ENCODE measurements at places on chromosomes 16 and 17.

DNA sequence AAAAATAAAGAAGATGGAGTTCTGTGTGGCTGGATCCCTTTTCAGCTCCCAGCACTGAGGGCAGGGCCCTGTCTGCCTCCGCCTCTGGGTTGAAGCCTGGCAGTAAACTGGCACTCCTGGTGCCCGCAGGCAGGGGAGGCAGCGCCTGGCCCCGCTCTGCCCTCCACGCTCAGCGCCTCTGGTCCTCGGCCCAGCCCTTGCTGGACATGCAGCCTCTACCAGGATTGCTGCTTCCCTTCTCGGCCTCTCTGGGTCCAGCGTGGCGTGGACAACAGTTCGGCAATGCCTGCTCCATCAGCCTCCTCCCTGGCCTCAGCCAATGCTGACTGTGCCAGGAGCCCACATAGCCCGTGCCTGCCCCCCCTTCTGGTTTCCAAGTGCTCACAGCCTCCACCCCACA is 84.4 kb upstream of the CHMP6 start:
- no peak overlapping the region for H3K27ac ChIP-seq
- DNase-seq = no peak
- no peak overlapping the region for H3K4me3 ChIP-seq
- peaks cover 29% of the 10 kb centered on the region for H3K36me3 ChIP-seq

- no peaks in the 10 kb centered on the region for H3K27me3 ChIP-seq
- no peaks in the 10 kb centered on the region for H3K36me3 ChIP-seq
- no peak overlapping the region for H3K27ac ChIP-seq
- no peak for DNase-seq
- peaks cover 9% of the 10 kb centered on the region for H3K4me1 ChIP-seq
Observed at GRCh38 chr16:27110524-27110896, 43.8 kb downstream of the C16orf82 start.

DNA sequence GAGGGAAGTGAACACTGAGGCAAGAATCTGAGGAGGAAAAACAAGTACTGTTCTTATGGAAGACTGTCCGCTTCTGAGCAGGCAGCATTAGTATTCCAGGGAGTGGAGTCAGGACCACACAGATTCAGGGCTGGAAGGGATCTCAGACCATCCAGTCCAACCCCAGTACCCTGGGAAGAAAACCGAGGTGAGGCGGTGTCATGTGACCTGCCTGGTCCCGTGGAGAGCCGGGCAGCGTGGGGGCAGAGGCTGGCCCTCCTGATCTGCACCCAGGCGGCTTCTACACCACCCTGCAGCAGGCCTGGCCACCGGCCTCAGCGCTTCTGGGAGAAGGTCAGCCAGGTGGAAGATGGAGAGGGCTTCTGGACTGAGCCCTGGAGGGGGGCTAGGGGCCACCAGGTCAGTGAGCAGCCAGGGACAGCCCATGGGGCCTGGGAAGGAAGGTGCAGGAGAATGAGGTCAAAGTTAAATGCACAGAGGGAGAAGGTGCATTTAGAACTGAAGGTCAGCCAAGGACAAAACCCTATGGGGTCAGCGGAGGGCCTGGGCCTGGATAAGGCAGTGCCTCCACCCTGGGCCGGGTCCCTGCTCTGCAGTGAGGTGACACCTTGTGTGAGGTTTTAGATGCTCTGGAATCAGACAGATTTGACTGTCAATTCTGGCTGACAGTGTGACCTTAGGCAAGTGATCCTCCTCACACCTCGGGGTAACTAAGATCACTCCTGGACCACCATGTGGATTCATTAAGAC is 45.9 kb downstream of the VAC14 start:
- no peaks in the 10 kb centered on the region for H3K27me3 ChIP-seq
- H3K4me1 ChIP-seq = no peaks in the 10 kb centered on the region
- no peak overlapping the region for H3K27ac ChIP-seq
- peaks cover 43% of the 10 kb centered on the region for H3K36me3 ChIP-seq
- no peak overlapping the region for H3K4me3 ChIP-seq
- no peak for DNase-seq

GRCh38 chr17:76540381-76541300 is 797 bp downstream of the PRCD start:
- no peak for DNase-seq
- H3K27ac ChIP-seq = no peak overlapping the region
- peaks cover 14% of the 10 kb centered on the region for H3K4me1 ChIP-seq
- no peak overlapping the region for H3K4me3 ChIP-seq
- H3K27me3 ChIP-seq = peaks cover 25% of the 10 kb centered on the region
- H3K36me3 ChIP-seq = no peaks in the 10 kb centered on the region

DNA sequence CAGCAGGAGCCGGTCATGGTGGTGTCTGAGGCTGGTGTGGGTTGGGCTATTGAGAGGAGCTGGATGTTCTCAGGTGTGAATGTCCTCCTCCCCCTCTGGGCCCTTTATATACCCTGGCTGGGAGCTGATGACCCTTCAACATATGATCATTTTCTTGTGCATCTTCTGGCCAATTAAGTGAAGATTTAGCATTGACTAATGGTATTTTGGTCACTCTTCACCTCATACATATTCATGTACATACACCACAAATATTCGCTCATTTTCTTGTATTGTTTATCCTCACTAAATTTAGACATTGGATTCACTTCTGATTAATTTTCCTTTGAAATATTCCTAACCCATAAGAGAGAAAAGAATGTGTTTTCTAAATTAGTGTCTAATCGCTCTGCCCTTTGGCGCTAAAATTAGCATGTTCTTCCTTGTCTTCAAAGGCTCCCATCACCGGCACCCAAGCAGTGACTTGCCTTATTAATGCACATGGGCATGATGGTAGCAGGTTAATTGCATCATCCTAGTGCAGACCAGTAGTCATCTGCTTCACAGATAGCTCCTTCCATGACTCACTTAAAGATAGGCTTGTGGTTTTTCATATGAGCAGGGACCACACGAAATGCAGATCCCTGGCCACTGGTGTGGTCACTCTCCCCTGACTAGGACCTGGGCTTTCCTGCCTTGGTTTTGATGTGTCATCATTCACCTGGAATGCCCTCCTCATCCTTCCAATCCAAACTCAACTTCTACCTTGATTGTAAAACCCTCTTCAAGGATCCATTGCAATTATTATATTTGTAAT is at the start of gene KRTAP2-4:
TSS of gene KRTAP2-4 (minus strand) at position 51 of the 796 bp plus-strand sequence. CDS start at position 17, 34 bp downstream.
- DNase-seq = no peak
- H3K27ac ChIP-seq = no peak within 1 kb of the TSS
- no peaks in the 10 kb centered on the region for H3K36me3 ChIP-seq
- no peak within 1 kb of the TSS for H3K4me3 ChIP-seq

DNA sequence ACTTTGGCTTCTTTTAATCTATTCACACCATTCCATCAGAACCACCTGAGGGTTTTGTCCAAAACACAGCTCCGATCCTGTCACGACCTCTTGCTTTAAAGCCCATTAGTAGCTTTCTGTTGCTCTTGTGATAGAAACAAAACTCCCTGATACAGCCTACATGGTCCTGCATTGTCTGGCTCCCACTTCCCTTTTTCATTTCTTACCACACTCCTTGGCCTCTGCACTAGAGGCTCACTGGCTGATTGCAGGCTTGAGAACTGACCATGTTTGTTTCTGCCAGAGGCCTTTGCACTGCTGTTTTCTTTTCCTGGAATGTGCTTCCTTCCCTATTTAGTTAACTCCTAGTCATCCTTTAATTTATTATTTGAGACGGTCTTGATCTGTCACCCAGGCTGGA is 23.7 kb downstream of the IST1 start:
- peaks cover 81% of the 10 kb centered on the region for H3K36me3 ChIP-seq
- H3K4me1 ChIP-seq = peaks cover 5% of the 10 kb centered on the region
- H3K27me3 ChIP-seq = no peaks in the 10 kb centered on the region
- H3K4me3 ChIP-seq = no peak overlapping the region

DNA sequence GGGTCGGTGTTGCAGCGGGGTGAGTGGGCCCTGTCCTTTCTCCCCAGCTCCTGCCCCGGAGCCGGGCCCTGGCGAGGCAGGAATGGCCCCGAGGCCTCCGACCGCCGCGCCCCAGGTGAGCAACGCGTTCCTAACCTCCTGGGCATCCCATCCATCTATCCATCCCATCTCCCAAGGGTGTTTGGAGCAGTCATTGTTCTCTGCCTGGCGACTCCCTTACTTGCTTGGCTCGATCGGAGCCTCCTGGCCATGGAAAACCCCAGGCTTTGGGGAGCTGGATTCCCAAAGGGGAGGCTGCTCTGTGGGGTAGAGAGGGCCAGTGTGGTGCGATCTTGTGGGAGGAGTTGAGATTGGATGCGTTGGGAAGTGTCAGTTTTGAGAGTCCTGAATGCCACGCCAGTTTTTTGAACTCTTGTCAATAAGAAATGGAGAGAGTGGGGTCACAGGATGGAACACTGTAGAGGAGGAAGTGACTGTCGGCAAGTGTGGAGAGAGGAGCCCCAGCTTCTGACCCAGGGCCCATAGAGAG is 684 bp downstream of the ZFP90 start:
- no peak for DNase-seq
- H3K4me3 ChIP-seq = peak overlapping the region; percentile 90
- H3K27ac ChIP-seq = peak overlapping the region; percentile 82
- no peaks in the 10 kb centered on the region for H3K36me3 ChIP-seq
- peaks cover 5% of the 10 kb centered on the region for H3K4me1 ChIP-seq

- H3K4me3 ChIP-seq = no peak overlapping the region
- H3K4me1 ChIP-seq = no peaks in the 10 kb centered on the region
- H3K27ac ChIP-seq = no peak overlapping the region
- H3K36me3 ChIP-seq = no peaks in the 10 kb centered on the region
Observed at GRCh38 chr17:15143524-15143923, 121.6 kb downstream of the PMP22 start.

DNA sequence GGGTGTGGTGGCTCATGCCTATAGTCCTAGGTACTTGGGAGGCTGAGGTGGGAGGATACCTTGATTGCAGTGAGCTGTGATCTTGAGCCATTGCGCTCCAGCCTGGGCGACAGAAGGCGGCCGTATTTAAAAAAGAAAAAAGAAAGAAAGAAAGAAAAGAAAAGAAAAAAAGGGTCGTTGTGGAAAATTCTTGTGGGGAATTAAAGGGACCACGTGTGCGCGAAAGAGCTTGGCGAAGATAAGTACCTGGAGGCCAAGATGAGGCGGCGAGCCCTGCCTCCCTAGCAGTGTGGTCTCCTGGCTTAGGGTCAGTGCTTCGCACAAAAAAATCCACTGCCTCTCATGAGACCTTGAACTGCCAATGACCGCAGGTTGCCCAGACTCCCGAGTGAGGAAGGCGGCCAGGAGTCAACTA is 728 bp upstream of the NMT1 start:
- no peaks in the 10 kb centered on the region for H3K27me3 ChIP-seq
- H3K27ac ChIP-seq = peak overlapping the region; percentile 95

GRCh38 chr17:80219013-80219762 is 945 bp downstream of the SGSH start:
- H3K36me3 ChIP-seq = peaks cover 24% of the 10 kb centered on the region
- peaks cover 27% of the 10 kb centered on the region for H3K4me1 ChIP-seq
- DNase-seq = peak; percentile 91
- H3K27me3 ChIP-seq = no peaks in the 10 kb centered on the region

GRCh38 chr17:2564877-2565276 is 28.6 kb upstream of the PAFAH1B1 start:
- no peak for DNase-seq
- no peaks in the 10 kb centered on the region for H3K36me3 ChIP-seq

DNA sequence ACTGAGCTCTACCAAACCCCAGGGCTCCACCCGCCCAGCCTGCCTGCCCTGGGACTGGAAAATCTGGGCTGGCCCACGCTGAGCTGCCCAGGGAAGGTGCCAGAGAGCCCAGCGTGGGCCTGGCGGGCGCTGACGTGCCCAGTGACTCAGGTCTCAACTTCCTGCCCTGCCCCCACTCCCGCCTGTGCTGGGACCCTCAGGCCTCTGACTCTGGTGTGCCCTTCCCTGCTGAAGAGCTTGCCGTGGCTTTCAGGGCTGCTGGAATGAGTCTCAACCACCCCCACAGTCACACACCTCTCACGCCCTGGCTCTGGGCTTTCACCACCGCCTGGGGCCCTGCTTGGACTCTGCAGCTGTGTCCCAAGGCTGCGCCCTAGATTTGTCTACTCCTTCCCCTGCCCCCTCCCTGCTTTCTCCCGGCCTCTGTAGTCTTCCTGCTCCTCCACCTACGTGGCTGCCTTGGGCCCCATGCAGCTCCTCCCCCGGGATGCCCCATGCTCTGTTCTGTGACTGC is 10.4 kb downstream of the LLGL1 start:
- H3K36me3 ChIP-seq = peaks cover 40% of the 10 kb centered on the region
- H3K27ac ChIP-seq = no peak overlapping the region
- no peak overlapping the region for H3K4me3 ChIP-seq
- DNase-seq = no peak
- H3K4me1 ChIP-seq = no peaks in the 10 kb centered on the region

- no peaks in the 10 kb centered on the region for H3K36me3 ChIP-seq
- no peak overlapping the region for H3K4me3 ChIP-seq
- no peak overlapping the region for H3K27ac ChIP-seq
- no peaks in the 10 kb centered on the region for H3K4me1 ChIP-seq
Observed at GRCh38 chr16:52584354-52585320, 37.7 kb upstream of the TOX3 start.

Data from effector memory CD4-positive, alpha-beta T cell (primary cell).